ENCODE measurements at places on chromosomes 11 and 22.

DNA sequence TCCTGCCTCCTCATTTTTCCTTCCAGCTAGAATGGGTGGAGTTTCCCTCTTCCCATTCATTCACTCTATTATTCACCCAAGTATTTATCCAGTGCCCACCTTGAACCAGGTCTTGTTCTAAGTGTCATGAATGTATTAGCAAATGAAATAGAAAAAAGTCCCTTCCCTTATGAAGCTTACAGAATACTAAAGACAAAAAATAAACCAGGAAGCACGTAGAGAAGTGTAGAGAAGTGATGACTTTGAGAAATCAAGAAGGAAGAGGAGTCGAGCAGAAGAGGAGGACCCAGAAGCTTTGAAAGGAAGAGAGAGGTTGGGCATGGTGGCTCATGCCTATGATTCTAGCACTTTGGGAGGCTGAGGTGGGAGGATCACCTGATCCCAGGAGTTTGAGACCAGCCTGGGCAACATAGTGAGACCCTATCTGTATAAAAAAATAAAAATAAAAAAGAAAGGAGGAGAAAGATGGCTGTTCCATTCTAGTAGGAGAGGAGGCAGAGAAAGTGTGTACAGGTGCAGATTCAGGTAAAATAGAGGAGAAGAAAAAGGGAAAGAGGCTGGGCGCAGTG, 17.1 kb upstream of the SYVN1 start:
- DNase-seq, result no peak

GRCh38 chr11:42085736-42086135, 626.3 kb upstream of the LRRC4C start:
- DNase-seq, result no peak

- DNase-seq, result no peak
Measured at GRCh38 chr11:119306373-119306890, 10.5 kb downstream of the MCAM start.

DNA sequence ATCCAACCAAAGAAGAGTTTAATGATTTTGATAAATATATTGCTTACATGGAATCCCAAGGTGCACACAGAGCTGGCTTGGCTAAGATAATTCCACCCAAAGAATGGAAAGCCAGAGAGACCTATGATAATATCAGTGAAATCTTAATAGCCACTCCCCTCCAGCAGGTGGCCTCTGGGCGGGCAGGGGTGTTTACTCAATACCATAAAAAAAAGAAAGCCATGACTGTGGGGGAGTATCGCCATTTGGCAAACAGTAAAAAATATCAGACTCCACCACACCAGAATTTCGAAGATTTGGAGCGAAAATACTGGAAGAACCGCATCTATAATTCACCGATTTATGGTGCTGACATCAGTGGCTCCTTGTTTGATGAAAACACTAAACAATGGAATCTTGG, 23.9 kb downstream of the KDM4D start:
- DNase-seq, result no peak

Measured in GM10248 (cell line).